ENCODE measurements at places on chromosomes 13 and 19.

DNA sequence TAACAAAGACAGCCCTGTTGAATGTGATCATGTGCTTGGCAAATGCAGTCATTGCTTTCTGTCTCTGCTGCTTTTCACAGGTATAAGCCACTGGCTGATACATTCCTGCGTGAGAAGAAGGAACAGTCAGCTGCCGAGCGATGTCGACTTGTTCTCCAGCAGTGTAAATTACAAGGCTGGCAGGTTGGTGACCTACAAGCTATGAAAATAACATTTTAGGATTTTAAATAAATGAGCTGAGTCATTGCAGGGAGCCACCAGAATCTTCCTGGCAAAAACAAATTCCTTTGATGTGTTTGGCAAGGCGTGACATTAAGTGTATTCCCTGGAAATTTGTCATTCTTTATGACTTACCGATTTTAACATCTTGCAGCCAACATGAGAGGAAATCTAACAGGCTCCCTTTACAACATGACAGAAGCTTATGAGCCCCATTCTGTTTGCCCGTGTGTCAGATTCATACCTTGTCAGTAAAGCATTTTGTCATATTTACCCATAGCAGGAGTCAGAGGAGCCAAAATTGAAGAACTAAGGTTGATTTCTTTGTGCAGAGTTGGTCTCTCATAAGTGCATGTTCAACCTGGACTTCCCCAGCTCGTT is 471.4 kb downstream of the MYO16 start:
- no peak for DNase-seq

DNA sequence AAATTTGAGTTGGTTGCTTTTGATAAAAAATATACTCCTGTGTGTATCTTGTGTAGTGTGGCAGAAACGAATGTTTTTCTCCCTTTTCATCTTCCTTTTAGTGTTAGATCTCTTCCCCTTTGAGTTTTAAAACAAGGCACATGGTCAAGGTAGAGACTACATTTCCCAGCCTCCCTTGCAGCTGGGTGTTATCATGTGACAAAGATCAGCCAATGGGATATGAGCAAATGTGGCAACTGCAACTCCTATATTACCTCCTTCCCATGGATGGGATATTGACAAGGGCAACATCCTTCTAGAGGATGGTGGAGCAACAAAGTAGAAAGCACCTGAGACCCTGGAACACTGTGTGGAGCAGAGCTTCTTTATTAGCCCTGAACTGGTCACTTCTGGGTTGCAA is 42.4 kb downstream of the ADGRE3 start:
- DNase-seq = no peak

GRCh38 chr13:20311596-20311995 is 79.5 kb upstream of the GJB6 start:
- DNase-seq = no peak

- no peak for DNase-seq
Measured at GRCh38 chr13:73272831-73273230, 214.0 kb downstream of the KLF5 start.

GRCh38 chr13:78786459-78786858 is 127.5 kb upstream of the OBI1 start:
- DNase-seq = no peak

GRCh38 chr19:5354403-5354802 is 13.8 kb upstream of the PTPRS start:
- no peak for DNase-seq

GRCh38 chr13:59490651-59491050 is 673.1 kb downstream of the DIAPH3 start:
- no peak for DNase-seq

GRCh38 chr19:12034198-12034597 is 1.3 kb downstream of the ZNF433 start:
- DNase-seq = no peak

- no peak for DNase-seq
Measured at GRCh38 chr13:66915596-66916185, 314.4 kb downstream of the PCDH9 start.

DNA sequence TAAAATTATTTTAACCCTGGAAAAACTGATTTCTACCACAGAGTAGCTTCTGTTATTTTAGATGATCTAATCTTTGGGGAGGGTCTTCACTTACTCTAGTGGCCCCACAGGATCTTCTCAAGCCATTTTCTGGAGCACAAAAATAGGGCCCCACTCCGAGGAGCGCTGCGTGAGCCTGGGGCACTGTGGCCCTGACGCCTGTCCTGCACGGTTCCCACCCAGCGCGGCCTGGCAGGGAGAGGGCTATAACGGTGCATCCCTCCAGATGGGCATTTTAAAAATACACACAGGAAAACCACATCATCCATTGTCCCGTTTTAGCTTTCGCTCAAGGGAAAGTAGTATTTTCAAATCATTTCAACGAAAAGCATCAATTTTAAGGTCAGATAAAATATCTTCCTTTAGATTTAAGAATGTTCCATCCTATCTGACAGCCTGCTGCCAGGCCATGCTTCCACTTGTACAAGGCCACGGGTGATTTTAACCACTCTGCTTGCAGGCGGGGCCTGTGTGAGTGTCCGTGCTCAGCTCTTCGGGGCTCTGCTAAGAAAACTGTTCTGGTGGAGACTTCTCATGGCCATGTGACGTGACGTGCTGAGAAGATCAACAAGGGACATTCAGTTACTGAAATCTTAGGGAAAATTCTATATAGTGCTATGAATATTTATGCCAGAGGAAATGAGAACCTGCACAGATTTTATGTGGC is 683.8 kb upstream of the SGCG start:
- no peak for DNase-seq

GRCh38 chr13:46374710-46375109 is 12.3 kb downstream of the RUBCNL start:
- no peak for DNase-seq

DNA sequence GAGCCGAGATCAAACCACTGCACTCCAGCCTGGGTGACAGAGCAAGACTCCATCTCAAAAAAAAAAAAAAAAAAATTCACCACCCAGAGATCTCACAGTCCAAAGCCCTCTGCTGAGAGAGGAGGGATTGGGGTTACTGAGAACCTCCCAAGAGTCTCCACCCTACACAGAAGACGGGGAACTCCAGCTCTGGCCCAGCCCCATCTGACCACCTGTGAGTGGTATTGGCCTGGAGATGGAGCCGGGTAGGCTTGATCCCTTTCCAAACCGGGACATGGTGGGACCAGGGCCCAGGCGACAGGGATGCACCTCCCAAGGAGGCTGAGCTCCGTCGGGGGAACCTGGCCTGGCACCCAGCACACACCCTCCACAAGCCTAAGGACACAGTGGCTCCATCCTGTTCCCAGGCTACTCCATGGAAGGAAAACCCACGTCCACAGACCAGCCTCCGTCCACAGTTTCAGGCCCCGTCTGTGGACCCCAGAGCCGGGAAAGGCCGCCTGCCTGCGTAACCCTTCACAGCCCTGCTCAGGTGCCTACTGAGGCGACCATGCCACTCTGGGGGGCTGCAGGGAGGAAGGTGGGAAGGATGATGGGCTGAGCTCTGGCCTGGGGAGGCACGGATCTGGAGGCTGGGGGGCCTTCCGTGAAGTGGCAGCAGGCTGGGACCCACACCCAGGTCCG is 1.8 kb downstream of the TMEM259 start:
- no peak for DNase-seq

GRCh38 chr19:38278751-38279150 is 14.4 kb downstream of the SPINT2 start:
- no peak for DNase-seq

- DNase-seq = no peak
Measured at GRCh38 chr19:8185343-8186068, 23.7 kb upstream of the CERS4 start.

- no peak for DNase-seq
Measured at GRCh38 chr13:75359266-75359665, 122.7 kb downstream of the TBC1D4 start.

DNA sequence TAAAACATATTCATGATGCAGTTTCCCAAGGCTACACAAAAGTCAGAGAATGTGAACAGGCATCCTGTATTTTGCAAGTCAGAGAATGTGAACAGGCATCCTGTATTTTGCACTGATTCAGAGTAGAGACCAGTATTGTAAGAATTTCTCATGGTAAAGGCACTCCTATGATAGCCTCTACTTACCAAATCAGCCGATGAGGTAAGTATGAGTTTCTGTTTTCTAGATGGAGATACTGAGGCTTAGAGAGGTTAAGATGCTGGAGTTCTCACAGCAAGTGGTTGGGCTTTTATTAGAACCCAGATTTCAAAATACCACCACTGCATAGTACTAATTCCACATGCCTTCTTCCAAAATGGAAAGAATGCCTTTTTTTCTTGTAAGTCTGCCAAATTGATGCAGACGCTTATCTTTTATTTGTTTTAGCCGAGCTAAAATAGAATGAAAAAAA is 12.3 kb downstream of the TPT1 start:
- DNase-seq = no peak

GRCh38 chr19:4547303-4548237 is 7.7 kb upstream of the LRG1 start:
- DNase-seq = no peak

DNA sequence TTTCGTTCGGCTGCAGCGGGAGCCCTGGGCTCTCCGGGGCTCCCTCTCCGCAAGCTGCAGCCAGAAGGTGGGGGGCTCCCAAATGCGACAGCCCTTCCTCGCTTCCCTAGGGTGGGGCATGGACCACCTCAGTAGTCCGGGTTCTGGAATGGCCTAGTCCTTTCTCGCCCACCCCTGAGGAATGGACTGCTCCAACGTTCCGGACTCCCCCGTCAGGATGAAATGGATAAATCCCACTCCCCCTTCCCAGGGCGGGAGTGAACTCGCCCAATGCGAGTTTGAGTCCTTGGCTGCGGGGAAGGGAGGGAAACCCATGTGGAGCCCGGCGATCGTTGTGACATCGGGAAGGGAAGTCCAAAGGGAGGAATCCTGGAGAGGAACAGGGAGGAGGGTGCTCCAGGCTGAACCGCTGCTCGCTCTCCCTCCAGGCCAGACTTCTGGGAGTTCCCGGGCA is 5.5 kb downstream of the HRC start:
- DNase-seq = peak; percentile 59
